ENCODE measurements at places on chromosomes 16 and 17. TPM values are rescaled to one million over a fixed set of nuclear protein-coding genes. Genes with fewer than 3 reads are reported as not detected.

- DNase-seq = no peak
Observed at GRCh38 chr17:11031787-11032186, 193.9 kb upstream of the PIRT start.

Gene OTOP2
- not detected for polyA plus RNA-seq

Gene TMEM98
- 27.6 TPM for polyA plus RNA-seq

- DNase-seq = peak; percentile 80
Observed at GRCh38 chr17:78168903-78169793, 767 bp downstream of the SYNGR2 start.

Gene TPPP3
- 64.6 TPM for polyA plus RNA-seq

- peak; percentile 89 for DNase-seq
Observed at GRCh38 chr17:82737967-82738877, 2.8 kb downstream of the FN3K start.

Gene CCL14
- polyA plus RNA-seq = 114 TPM

DNA sequence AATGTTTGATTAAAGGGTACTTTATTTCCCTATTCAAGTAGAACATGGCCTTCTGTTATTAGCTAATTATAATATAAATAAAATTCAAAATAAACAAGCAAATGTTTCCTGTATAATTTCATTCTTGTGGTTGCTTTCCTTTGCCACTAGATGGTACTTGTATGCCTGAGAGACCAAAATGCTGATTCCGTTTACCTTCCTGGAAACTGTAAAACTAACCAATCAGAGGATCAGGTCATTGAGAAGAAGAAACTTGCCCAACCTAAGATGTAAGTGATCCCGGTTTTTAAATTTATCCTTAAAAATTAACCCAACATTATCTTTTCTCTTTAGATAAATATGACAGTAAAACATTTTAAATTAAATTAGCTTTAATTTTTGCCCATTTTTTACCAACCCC, 8.1 kb upstream of the ABCA5 start:
- no peak for DNase-seq

GRCh38 chr17:80586846-80587228, 42.2 kb downstream of the RPTOR start:
- no peak for DNase-seq

GRCh38 chr16:51952500-51952899, 594.4 kb downstream of the TOX3 start:
- DNase-seq = no peak

Gene FAHD1
- polyA plus RNA-seq = 46.4 TPM

Gene MYH8
- polyA plus RNA-seq = not detected

DNA sequence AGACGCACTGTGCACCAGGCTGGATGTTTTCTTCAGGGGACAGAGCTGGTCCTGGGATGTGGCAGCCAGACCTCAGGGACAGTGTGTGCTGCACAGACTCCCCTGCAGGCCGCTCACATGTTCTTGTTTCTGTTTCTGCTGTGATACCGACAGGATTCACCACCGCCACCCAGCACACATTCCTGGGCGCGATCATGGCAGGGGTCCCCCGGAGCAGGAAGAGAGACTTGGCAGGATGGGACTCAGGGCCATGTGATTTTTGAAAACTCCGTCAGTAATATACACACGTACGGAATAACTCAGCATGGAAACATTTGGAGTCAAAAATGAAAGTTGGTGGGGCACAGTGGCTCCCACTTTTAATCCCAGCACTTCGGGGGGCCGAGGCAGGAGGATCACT, 79.0 kb downstream of the HAPSTR1 start:
- no peak for DNase-seq

DNA sequence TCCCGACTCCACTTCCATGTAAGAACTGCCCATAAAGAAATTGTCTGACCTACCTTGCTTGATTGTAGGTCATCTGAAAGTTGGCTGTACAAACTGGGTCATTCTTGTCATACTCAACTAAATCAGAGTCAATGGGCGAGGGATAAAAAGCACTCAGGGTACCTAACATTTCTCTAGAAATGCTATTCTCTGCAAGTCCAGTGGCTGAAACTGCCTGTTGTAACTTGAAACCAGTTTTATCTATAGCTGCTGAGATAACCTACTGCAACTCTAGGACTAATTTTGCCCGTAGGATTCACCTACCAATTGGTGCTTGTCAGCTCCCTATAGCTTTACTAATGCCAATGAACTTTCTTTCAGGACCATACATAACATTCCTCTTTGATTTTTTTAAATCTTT, 100.1 kb upstream of the GRIN2A start:
- DNase-seq = no peak

Gene TMEM114
- not detected for polyA plus RNA-seq

DNA sequence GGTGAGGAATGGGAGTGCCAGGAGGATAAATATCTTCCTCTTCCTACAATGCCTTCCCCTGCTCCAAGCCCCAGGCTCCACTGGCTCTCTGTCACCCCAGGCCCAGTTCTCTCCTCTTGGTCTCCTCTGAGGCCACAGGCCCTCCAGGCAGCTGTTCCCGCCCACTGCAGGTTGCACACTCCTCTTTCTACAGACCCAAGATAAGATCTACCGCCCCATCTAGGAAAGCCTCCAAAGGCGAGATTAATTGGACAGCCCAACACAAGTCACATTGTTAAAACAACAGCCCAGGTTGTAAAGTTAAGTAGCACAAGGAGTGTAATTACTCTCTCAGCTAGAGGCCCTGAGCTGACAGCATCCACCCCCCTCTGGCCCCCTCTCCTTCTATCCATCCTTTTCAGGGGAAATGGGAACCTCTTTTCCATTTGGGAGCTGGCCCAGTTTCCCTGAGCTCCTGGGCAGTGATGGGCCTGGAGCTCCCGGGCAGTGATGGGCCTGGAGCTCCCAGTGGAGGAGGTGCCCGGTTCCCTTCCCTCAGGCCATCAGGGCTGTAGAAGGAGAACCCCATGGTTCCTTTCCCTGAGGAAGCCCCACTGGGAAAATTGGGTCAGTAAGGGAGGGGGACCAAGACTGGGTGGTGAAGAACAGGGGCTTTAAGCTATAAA, 7.3 kb downstream of the DLX4 start:
- no peak for DNase-seq

Gene KRT33A
- not detected for polyA plus RNA-seq
